ENCODE measurements at places on chromosomes 3 and 15.
A peak's percentile ranks its signal among the peaks of the same experiment; 100 is the strongest.

GRCh38 chr3:101984356-101984755, 135.0 kb downstream of the NFKBIZ start:
- no peak for DNase-seq

GRCh38 chr3:42681361-42682038, 3.8 kb upstream of the KLHL40 start:
- DNase-seq, result no peak

DNA sequence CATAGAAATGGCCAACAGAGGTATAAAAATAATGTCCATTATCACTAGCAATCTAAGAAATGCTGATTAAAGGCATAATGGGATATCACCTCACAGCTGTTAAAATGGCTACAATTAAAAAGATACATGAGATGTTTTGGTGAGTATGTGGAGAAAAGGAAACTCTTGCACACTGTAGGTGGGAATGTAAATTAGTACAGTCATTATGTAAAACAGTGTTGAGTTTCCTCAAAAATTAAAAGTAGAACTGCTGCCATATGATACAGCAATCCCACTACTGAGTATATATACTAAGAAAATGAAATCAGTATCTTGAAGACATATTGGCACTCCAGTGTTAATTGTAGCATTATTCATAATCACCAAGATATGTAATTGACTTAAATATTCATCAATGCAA, 982.2 kb upstream of the EPHA6 start:
- no peak for DNase-seq

DNA sequence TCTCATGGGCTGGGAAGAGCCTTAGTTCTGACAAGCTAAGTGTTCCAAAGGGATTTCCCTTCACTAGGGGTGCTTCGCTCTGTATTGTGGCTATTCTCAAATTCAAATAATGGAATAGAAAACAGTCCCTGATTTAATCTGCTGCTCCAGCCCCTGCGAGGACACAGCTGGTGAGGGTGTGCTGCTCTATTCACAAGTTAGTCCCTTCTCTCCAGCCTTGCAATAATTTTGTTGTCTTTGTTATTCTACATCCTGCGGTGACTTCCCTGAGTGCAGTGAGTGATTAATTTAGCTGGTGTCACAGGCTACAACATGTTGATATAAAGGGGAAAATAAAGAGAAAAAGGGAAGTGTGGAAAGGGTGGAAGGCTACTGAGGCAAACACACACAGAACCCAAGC, 180.5 kb upstream of the VEPH1 start:
- DNase-seq, result no peak

- DNase-seq, result no peak
Measured at GRCh38 chr15:68935400-68935937, 5.1 kb downstream of the SPESP1 start.

GRCh38 chr3:157938154-157938779, 168.0 kb downstream of the SHOX2 start:
- DNase-seq, result no peak

- no peak for DNase-seq
Measured at GRCh38 chr15:43194795-43195194, 9.6 kb downstream of the CCNDBP1 start.

GRCh38 chr3:194075802-194076460, 60.0 kb upstream of the HES1 start:
- no peak for DNase-seq

GRCh38 chr3:25895031-25895430, 105.1 kb downstream of the OXSM start:
- DNase-seq, result no peak

- no peak for DNase-seq
Measured at GRCh38 chr15:70817266-70817665, 36.7 kb downstream of the LARP6 start.

DNA sequence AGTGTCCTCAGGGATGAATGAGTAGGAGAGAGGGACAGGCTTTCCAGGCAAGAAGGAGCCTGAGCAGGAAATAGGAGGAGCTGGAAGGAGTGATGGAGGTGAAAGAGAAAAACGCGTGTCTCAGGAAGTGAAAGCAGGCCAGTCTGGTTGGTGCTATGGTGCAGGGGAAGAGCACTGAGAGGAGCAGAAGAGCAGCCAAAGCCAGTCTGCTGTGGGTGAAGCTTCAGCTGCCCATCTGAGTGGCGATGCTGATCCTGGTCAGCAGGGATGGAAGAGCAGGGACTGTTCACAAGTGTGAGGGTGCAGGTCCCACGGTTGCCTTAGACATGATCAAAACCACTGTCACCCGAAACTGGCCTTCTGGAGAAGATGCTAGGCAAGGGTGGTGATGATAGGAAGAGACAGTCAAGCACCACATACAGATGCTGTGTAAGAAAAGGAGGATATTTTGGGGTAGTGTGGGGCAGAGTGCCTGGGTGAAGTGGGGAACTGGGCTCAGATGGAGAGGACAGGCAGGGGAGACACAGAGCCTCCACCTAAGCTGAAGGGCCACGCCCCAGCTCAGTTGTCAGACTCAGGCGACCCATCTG, 5.5 kb upstream of the KY start:
- no peak for DNase-seq

DNA sequence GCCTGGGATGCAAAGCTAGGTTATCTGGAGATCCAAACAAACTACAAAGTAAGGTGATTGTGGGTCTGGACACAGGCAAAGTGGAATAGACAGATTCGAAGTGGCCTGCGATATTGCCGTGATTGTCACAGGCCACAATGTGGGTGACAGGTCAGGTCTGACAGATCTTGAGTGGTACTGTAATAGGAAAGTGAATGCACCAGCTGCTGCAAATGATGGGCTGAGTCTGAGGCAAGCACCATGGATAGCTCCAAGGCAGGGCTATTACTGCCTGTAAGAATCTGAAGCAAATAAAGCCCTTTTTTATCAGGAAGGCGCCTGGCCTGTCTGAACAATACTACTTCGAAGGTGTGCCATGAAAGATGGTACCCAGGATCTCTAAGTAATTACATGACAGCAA, 10.0 kb downstream of the ARMC8 start:
- no peak for DNase-seq

GRCh38 chr3:170734735-170735065, 135.3 kb downstream of the RPL22L1 start:
- no peak for DNase-seq

DNA sequence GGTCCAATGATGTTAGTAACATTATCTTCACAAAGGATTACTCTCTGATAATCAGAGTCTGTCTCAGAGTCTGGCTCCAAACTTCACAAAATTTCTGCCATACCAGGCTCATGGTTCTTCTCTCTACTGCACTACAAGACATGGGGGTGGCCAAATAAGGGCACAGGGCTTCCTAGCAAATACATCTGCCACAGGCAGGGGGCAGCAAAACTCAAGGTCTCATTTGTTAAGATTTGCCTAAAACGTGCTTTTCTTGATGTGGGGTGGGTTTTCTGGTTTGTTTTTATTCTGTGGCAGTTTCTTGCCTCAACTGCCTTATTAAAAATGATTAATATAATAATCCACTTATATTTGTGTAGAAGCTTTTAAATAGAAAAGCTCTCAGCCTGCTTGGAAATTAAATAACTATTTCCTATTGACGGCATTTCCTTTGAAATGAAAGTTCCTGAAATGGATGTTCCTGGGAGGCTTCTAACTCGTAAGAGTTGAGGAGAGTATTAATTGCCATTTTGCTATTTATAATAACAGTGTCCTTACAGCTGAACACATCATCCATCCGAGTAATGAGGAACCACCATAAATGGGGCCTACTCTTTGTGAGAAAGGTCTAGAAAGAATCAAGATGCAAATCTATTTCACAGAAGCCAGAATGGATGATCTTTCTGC, 53.8 kb downstream of the SST start:
- peak; percentile 56 for DNase-seq

- no peak for DNase-seq
Measured at GRCh38 chr3:190404715-190405114, 16.8 kb downstream of the CLDN16 start.

GRCh38 chr15:95836536-95836935, 494.0 kb upstream of the NR2F2 start:
- no peak for DNase-seq

GRCh38 chr15:53328341-53328740, 431.1 kb downstream of the WDR72 start:
- no peak for DNase-seq

DNA sequence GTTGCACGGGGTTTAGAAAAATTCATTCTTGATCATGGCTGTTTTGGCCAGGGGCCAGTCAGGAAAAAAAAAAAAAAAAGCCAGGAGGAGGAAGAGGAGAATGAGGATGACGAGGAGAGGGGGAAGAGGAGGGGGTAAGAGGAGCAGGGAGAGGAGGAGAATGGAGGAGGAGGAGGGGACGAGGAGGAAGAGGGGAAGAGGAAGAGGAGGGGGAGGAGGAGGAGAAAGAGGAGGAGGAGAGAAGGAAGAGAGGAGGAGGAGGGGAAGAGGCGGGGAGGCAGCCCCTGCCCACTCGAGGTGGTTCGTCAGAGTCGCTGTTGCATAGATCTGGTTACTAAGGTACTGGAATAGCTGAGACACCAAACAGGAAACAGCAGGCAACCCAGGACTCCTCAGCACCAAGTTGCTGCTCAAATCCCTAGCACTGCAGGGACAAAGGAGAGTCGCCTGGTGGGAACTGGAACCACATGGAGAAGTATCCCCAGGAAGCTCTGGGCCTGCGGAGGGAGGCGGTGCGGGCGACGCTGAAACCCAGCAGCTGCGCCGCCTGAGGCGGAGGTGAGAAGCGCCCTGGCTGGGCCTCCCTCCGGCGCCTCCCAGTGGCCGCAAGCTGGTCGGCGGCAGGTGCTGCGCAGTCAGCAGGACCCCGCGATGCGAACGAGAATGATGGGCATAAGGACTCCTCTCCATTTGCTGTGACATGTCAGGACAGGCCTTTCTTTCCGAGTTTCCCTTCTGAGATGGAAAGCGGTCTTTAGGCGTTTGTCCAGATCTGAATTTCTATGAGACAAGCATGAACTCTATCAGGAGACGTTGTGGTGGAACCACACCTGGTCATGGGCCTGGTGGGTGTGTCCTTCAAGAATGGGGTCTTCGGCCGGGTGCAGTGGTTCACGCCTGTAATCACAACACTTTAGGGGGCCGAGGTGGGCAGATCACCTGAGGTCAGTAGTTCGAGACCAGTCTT, 17.5 kb downstream of the FAM240A start:
- DNase-seq, result peak; percentile 5

DNA sequence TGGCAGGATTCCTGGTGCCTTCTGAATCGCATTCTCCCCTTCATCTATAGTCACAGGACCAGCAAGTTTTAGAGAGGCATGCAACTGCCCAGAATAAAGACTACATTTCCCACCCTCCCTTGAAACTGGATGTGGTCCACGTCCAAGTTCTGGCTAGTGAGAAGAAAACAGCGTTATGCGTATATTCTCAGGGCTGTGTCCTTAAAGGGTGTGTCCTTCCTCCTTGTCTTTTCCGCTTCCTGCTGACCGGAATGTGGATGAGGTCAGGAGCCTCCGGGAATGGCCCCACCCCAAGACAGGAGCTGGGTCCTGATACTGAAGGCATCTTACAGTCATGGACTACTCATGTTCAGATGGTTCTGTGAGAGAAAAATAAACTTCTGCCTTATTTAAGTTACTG, 20.2 kb downstream of the CHST2 start:
- no peak for DNase-seq

GRCh38 chr15:78098131-78098755, 5.9 kb downstream of the SH2D7 start:
- no peak for DNase-seq

GRCh38 chr3:116433552-116433951, 11.7 kb downstream of the LSAMP start:
- DNase-seq, result no peak

- DNase-seq, result no peak
Measured at GRCh38 chr15:83515164-83515563, 68.0 kb downstream of the SH3GL3 start.

DNA sequence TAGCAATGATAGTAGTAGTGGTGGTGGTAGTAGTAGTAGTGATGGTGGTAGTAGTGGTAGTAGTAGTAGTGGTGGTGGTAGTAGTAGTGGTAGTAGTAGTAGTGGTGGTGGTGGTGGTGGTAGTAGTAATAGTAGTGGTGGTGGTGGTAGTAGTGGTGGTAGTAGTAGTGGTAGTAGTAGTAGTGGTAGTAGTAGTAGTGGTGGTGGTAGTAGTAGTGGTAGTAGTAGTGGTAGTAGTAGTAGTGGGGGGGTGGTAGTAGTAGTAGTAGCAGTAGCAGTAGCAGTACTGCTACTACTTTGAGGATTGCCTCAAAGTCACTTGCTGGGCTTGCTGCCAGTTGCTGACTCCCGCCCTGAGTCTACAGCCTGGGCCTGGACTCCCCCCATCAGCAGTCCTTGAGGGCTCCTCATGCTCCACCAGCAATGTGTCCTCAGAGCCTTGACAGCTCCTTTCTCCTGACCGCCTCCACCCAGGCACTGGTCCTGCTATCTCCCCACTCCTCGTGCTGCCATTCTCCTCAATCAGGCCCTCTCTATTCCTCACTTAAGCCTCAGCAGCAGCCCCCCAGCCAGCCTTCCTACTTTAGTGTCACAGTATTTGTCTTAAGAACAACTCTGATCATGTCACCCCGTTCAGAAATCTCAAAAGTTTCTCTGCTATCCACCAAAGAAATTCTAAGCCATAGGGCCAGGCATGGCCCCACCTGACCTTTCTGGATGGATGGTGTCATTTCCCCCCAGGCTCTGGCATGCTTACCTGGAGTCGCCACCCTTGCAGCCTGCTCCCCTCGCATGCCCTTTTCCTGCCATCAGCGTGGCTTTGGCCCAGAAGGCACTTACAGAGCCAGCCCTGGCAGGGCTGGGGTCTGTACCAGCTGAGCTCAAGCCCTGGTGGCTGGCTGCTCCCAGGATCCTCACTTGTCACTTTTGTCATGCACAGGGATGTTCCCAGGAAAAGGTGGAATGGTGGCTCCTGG, 45.6 kb downstream of the DLEC1 start:
- no peak for DNase-seq

DNA sequence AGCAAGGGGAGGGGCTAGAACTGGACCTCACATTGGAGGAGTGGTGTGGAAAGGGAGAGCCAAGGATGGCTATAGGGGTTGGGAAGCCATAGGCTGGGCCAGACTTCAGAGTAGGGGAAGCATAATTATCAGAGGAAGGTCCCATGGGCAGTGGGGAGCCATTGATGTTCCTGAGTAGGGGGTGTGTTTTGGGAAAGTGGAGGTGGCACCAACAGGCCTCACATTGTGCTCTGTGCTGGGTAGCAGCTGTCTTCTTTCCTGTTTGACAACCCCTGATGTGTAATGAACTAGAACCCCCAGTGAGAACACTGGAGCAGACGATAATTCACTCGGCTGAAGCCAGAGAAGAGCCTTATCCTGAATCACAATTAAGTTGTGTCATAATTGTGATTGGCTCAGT, 41.2 kb downstream of the SLC6A11 start:
- DNase-seq, result no peak

DNA sequence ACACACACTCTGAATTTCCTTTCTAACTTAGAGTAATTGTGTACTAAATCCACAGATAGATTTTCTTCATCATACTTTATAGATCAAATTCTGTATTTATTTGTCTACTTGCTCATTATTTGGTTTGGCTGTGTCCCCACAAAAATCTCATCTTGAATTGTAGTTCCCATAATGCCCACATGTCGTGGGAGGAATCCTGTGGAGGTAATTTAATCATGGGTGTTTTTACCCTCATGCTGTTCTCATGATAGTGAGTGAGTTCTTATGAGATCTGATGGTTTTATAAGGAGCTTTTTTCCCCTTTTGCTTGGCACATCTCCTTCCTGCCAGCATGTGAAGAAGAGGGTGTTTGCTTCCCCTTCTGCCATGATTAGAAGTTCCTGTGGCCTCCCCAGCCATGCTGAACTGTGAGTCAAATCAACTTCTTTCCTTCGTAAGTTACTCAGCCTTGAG, 198.3 kb upstream of the TGFBR2 start:
- no peak for DNase-seq

GRCh38 chr3:32106929-32107362, 526 bp downstream of the GPD1L start:
- DNase-seq, result no peak
